Inflammatory macrophage treated with lipopolysaccharide for 1 hour (primary cell): ENCODE measurements at places on chromosomes 7 and 10.
A peak's percentile ranks its signal among the peaks of the same experiment; 100 is the strongest.

DNA sequence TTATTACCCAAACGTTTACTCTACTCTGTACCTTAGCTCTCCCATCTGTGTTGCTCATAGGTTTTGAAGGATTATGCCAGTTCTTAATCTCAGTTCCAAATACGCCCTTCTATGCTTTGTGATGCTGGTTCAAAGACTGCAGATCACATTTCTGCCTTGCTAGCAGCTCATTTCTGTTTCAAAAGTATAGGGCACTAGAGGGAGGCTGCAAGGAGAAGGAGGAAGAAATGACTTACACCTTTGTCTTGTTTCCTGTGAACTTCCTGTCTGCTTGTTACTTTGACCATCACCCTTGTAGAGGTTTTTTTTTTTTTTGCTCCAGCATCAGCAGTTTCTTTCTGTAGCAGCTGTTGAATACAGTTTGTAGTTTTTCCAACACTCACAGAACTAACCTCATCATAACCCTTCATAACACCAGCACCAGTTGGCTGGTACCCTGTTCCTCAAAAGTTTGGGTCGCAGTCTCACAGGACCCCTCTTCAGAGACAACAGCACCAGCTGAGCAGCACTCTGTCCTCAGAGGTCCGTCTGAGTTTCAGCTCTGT, 16.5 kb downstream of the SLK start:
- no peak for DNase-seq

GRCh38 chr7:134153493-134154136, 26.5 kb downstream of the LRGUK start:
- no peak for DNase-seq

- no peak for DNase-seq
Measured at GRCh38 chr10:102402512-102402896, 7.0 kb downstream of the NFKB2 start.

- DNase-seq, result no peak
Measured at GRCh38 chr10:109911903-109912302, 11.4 kb downstream of the XPNPEP1 start.

DNA sequence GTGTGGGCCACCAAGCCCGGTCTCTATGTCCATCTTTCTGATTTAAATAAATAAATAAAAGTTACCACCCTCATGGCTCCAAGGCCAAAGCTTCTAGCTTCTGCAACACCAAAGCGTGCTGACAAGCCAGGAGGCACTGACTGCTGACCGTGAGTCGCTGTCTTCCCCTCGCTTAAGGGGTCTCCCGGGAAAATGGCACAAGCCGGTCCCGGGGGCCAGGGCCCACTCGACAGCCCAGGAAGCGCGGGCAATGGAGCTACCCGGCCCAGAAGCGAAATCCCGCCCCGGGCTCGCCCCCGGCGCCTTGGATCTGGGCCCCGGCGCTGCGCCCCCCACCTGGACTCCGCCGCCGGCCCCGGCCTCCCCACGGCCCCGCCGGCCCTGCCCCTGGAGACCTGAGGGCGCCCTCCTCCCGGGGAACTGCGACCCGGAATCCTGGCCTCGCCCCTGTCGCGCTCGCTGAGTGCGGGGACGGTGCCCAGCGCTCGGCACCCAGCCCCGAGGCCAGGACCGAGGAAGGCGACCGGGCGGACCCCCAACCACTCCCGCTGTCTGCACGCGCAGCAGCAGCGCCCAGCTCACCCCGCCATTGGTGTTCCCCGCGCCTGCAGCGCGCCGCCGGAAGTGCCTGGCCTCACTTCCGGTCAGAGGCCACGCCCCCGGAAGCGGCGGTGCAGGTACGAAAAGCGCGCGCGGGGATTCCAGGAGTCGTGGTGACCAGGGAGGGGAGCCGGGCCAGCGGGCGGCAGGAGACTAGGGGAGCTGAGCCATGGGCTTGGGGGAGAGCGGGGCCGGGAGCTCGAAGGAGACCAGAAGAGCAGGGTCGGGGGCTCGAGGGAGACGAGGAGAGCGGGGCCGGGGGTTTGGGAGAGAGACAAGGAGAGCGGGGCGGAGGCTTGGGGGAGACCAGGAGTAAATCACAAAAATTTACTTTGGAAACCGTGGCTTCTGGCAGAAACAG, at the start of the genes MRM2 and NUDT1:
Gene MRM2, minus strand, starts transcription at position 626 of the 961 bp plus-strand sequence. Its CDS starts 36 bp downstream, at position 590.
Gene NUDT1, plus strand, starts transcription at position 647 of the 961 bp plus-strand sequence. CDS start 2,349 bp downstream, outside the sequence.
- peak; percentile 86 for DNase-seq

DNA sequence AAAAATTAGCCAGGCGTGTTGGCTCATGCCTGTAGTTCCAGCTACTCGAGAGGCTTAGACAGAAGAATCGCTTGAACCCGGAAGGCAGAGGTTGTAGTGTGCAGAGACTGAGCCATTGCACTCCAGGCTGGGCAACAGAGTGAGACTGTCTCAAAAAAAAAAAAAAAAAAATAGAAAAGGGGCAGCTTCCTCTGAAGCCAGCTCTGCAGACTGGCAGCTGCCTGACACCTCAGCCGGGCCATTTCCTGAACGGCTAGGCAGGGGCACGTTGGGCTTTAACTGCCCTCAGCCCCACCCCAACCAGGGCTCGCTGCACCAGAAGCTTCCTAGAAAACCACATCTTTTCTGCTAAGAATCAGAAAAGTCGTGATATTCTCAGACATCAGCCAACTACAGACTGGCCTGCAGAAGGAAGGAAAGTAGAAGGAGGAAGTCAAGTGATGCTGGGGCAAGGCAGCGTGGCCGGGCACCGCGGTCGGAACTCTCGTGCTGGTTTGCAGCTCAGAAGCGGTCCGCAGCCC, 38.0 kb downstream of the PRKAG2 start:
- DNase-seq, result peak; percentile 54

DNA sequence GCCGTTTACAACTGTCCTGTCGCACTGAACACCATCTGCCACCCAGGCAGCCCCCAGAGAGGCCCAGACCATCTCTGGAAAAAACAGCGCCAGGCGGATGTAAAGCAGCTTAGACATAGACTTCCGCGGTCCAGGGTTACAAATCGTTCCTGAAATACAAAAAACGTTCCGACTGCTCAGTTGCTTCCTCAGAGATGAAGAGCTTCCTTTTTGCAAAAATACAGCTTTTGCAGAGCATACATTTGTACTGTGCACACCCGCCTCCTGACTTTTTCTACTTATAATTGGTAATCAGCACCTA, 11.4 kb downstream of the DAGLB start:
- DNase-seq, result peak; percentile 69

DNA sequence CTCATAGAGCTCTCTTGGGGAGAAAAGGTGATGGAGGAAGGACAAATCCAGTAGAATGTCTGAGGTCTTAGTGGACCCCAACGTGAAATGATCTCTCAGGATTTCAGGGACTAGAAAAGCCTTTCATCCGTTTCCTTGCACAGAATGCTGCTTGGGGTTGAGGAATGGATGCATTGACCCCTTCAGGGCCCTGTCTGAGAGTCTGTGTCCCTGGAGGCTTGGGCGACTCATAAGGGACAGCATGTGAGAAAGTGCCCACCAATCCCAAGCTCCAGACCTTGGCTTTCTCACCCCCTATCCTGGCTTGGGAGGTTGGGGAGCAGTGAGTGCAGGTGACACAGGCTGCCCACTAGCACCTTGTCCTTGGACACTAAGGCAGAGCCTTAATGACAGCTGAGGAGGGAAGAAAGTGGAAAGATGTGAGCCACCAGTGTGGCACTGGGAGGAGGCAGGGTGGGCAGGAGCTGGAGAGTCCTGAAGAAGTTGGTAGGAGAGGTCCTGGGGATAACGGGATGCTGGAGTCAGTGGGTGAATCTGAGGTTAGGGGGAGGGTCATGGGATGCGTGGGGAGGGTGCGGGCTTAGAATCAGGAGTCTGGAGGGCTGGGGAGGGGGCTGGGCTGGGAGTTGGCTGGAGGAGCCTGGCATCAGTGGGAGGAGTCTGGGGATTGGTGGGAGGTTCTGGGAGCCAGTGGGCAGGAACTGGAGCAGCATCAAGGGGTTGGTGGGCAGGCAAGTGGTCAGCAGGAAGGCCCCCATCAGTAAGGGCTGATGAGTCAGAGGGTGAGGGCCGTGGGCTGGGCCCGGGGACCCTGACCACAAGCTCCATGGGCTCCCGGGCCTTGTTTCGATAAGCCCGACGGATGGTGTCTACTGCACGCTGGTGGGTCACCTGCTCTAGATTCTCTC, 8.6 kb downstream of the LZTS2 start:
- no peak for DNase-seq

DNA sequence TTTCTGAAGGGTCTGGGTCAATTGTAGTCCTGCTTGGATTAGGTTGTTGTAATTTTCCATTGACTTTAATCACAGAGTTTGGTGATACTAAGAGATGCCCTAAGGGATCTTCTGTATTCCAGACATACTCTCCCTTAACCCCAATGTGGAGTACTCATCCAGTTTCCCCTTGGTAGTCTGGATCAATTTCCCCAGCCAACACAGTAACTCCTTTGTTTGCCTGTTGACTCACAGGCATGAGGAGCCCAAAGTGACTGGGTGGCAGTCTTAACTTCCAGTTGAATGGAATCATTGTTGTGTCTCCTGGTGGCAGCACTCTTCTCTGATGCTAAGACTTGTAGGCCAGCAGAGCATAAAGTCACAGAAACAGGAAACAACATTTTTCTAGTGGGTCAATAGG, 41.5 kb upstream of the PIK3CG start:
- peak; percentile 39 for DNase-seq

- DNase-seq, result peak; percentile 66
Measured at GRCh38 chr7:37786741-37787569, 61.4 kb upstream of the NME8 start.

DNA sequence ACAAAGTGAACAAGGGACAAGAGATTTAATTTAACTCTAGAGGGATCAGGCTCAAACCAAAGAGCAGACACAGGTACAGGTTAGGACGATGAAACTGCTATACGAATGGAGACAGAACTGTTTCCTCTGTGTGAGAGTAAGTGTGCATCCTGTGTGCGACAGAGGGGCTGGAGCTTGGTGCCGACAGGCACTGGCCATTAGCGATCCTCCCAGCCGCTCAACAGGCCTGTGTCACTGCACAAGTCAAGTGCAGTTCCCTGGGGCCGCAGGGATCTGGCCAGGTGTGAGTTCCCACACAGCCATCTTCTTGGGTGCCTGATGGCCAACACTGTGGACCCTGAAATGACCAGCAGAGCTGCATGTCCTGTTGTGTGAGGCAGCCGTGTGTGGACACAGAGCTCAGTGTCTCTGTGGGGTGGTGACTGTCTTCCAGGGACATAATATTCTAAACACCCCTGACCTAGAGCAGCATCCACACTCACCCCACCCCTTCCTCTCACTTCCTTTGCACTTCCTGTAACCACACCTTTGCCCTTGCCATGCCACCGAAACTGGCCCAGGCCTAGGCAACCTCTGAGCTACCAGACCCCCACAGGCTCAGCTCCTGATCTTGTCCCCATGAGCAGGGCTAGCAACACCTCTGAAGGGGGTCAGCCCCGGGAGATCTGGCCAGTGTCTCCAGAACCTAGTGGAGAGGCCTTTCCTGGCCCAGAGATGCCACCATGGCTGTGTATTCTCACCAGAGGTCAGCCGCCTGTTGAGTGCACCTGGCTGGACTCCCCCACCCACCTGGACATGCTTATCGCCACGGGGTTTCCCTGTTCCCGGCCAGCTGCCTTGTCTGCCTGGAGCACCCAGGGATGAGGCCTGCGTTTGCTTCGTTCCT, 11.7 kb upstream of the TBRG4 start:
- no peak for DNase-seq

DNA sequence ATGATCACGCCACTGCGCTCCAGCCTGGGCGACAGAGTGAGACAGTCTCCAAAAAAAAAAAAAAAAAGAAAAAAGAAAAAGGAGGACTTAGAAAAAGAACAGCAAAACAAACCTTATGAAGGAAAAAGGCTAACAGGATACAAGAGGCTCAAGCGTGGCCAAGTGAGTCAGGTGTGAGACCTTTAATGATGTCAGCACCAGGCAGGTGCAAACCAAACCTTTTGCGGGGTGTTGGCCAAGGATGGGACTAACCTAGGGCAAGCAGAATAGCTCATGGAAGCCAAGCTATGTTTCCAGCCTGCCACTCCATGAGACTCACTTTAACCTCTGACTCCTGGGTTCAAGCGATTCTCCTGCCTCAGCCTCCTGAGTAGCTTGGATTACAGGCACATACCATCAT, 11.3 kb upstream of the GNA12 start:
- DNase-seq, result no peak

- DNase-seq, result no peak
Measured at GRCh38 chr10:47406870-47407691, 23.0 kb upstream of the ZNF488 start.

DNA sequence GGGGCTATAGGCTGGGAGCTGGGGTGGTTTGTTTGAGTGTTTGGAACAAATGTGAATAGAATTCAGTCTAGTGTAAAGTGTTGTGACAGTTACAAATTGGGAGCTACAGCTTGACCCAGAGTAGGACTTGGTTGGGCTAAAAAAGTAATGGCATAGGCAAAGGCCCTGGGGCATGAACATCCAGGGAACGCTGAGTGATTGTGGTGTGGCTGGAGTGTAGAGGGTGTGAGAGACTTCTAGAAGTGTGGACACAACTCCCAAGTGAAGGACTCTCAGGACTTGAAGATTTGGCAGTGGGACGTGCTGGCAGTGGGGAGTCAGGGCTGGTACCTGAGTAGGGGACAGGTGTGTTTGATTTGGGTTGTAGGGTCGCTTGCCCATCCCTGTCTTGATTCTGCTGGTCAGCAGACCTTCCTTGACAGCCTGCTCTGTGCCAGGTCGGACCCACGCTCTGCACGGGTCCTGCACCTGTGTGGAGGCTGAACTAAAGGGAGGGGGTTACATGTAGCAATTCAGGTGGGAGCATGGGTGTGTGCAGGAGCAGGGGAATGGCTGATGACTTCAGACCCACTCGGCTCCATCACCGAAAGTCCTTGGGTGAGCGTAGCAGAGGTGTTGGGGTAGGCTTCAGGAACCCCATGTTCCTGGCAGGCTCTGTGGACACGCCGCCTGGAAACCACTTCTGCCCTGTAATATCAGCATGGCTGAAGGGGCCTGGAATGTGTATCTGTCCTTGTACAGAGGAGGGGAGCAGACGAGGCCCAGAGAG, 43.3 kb downstream of the ZMIZ1 start:
- no peak for DNase-seq

DNA sequence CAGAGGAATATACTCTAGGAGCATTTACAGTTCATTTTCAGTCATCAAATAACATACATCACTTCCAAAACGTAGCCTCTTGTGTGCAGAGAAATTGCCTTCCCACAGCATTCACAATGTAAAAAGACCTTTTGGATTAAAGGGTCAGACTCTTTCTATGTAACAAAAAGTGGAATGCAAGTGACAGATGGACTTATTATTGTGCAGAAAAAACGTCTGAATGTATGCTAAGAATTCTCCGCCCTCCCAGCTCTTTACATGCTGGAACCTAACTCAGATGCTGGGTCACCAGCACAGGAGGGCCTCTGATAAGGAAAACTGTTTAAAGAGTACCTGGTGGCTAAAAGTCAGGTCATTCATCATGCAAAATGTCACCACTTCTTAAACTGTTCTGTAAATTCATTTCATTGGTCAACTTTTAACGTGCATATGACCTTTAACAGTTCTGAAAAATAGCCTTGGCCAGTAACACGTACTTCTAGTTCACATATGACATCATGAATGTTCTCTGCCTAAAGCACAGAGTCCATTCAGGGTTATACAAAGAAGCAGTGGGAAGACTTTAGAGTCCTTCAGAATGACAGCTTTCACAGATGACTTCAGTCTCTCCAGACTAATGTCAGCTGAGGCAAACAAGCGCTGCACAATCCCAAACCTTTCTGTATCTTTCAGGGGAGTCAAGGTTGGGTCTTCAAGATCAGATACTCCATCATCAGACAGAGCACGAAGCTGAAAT, 58.6 kb downstream of the GSDME start:
- DNase-seq, result no peak

- DNase-seq, result no peak
Measured at GRCh38 chr10:133033742-133034048, 54.0 kb upstream of the ADGRA1 start.
